ENCODE measurements at places on chromosomes 13 and 19.
A peak's percentile ranks its signal among the peaks of the same experiment; 100 is the strongest.

DNA sequence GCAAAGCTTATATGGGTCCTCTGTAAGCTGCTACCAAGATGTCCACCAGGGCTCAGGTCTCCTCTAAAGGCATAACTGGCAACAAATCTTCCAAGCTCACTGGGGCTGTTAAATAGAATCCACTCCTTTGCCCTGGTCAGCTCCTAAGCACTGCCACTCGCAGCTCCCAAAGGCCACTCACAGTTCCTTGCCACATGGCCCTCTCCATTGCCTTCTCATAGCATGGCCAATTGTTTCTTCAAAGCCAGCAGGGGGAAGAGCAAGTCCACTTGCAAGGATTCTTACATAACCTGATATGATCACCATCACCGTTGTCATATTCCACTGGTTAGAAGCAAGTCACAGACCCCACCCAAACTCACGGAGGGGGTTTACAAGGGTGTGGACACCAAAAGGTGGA lies 199.5 kb downstream of the SUCLA2 start:
- no peak for DNase-seq

DNA sequence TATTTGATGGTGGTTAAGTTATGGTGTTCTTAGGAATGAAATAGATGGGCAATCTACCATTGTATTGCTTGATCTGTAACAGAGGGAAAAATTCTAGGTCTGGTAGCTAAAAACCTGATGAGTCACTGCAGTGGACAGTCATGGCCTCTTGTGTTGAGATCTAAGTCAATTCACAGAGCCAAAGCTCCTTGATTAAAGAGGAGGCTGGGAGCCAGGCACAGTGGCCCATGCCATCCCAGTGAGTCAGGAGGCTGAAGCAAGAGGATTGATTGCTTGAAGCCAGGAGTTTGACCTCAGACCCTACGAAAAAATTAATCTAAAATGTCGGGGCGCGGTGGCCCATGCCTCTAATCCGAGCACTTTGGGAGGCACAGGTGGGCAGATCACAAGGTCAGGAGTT lies 67.1 kb upstream of the KPNA3 start:
- DNase-seq: peak; percentile 81

DNA sequence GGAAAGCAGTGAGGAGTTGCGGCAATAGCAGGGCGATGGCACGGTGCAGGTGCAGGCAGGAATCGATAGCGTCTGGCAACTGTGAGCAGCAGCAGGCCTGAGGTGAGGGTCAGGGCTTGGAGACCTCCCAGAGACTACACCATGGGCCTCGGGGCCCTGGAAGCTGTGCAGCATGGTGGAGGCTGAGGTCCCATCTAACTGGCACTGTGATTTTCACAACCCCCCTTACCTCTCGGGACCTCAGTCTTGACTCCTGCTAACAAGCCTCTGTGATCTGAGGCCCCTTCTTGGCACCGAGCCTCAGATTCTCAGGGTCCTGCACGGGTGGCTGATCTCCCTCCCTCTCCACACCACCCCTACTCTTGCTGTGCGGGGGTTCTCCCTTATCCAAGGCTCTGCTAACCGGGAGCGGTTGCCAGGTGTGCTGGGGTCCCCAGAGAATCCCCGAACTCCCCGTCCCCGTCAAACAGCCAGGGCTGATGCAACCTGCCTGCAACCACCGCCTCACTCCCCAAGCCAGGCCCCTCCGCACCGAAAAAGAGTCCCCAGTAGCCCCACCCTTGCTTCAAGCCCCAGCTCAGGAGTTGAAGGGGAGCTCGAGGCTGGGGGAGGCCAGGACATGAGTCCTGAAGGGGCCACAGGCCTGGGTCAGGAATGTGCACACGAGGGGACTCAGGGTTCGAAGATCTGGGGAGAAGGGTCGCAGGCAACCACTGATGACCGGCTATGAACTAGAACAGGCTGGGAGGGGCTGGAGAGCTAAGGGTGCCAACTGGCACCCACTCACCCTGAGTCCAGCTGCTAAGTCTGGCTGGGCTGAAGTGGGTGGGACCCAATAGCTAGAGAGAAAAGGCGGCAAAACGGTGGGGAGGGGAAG lies 4.8 kb upstream of the ATF5 start:
- no peak for DNase-seq

DNA sequence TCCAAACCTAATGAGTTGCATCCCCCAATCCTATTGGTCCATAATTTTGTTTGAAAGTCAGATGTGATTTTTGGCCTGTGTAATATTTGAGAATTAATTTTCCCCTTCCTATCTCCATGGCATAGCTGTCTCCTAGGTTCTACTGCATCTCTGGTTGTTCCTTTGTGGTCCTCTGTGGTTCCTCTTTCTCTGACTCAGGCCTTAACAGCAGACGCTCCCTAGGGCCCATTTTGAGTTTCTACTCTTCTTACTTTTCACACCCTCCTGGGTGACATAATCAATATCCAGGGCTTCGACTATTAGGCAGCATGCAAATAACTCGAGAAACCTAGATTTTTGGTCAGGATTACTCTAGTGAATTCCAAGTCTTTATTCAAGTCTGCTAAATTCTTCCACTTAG lies 160.7 kb downstream of the RFC3 start:
- no peak for DNase-seq

DNA sequence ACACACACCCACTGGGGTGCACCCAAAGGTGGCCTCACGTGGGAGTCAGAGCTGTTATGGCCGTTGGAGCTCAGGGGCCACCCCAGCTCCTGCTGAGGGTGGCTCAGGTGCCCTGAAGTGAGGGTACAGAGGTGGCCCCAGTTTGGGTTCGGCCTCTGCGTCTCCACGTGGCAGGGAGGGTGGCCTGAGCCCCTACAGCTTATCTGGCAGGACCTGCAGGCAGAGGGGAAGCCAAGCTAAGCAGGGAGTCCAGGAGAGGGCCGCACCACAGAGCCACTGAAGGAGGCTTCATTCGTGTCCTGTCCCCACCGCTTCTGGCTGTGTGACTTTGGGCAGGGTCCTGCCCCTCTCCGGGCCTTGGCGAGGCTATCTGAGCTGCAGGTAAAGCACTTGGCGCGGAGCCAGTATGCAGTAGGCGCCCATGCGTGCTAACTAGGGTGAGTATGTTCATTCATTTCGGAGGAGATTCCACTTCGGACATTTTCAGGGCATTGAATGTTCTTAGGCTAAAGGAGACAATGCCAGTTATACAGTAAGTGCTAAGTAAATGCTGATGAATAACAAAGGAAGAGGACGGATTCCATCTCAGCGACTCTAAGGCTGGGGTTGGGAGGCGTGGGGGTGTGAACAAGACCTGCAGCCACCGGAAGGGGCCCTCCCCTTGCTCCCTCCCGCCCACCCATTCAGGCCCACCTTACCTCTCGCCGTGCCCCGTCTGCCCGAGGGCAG lies 4.9 kb downstream of the REX1BD start:
- no peak for DNase-seq

- no peak for DNase-seq
Observed at GRCh38 chr13:34422956-34423355, 519.1 kb upstream of the NBEA start.

DNA sequence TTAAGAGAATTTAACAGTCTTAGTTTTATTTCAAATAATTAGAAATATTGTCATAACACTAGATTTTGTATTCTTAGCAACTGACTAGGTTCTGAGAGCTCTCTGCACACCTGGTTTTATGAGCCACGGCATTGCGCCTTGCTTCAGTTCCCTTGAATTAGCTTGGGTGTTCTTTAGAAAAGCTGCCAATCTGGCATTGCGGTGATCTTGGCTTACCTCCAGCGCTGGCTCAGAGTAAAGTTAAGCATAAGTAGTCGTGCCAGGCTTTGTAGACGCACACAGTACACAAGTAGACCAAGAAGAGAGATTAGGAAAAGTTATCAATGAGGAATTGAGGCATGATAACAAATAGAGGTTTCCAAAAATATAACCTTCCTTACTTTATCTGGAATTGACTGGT lies 45.7 kb downstream of the TPP2 start:
- DNase-seq: peak; percentile 27

- DNase-seq: no peak
Observed at GRCh38 chr19:47613165-47614020, 4.5 kb downstream of the BICRA start.

- no peak for DNase-seq
Observed at GRCh38 chr13:112569821-112570220, 18.1 kb downstream of the TUBGCP3 start.

DNA sequence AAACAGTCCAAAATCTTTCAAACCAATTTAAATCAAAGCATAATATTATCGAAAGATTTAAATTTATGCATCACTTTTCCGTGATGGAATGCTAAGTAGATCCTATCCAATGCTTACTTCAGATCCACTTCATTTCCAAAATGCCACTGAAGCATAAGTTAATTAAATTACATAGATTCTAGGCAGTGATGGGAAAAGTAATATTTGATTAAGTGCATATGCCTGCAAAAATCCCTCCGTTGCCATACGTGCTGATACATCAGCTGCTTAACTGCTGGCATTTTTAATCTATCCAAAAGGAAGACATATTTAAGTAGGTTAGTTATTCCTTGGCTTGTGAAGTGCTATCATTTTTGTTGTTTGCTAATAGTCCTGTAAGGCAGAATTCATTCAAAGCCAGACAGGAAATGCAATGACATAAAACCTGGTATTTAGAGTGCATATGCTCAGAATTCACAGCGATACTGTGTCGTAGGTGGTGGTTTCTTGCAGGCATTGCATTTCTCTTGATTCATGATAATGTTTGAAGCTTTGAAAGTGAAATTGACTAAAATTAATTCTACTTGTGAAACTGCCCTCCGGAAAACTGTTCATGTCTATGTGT lies 738.3 kb upstream of the GPC6 start:
- no peak for DNase-seq

GRCh38 chr19:46069806-46070341 lies 29.1 kb upstream of the IGFL4 start:
- peak; percentile 94 for DNase-seq

DNA sequence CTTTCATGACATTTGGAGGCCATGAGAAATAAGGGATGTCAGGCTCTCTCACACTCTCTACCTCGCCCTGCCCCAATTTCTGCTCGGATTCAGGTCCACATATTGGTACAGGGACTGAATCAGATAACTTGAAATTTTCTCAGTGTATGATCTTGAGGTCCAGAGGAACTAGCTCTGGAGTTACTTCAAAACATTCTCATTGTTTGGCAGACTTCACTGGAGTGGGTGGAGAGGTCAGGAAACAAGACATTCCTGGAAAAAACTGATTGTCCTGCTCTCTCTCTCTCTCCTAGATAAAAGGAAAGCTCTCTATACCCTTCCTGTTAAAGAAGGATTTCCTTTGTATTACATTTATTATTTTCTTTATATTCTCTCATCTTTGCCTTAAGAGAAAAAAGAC lies 428.1 kb upstream of the DACH1 start:
- DNase-seq: no peak

DNA sequence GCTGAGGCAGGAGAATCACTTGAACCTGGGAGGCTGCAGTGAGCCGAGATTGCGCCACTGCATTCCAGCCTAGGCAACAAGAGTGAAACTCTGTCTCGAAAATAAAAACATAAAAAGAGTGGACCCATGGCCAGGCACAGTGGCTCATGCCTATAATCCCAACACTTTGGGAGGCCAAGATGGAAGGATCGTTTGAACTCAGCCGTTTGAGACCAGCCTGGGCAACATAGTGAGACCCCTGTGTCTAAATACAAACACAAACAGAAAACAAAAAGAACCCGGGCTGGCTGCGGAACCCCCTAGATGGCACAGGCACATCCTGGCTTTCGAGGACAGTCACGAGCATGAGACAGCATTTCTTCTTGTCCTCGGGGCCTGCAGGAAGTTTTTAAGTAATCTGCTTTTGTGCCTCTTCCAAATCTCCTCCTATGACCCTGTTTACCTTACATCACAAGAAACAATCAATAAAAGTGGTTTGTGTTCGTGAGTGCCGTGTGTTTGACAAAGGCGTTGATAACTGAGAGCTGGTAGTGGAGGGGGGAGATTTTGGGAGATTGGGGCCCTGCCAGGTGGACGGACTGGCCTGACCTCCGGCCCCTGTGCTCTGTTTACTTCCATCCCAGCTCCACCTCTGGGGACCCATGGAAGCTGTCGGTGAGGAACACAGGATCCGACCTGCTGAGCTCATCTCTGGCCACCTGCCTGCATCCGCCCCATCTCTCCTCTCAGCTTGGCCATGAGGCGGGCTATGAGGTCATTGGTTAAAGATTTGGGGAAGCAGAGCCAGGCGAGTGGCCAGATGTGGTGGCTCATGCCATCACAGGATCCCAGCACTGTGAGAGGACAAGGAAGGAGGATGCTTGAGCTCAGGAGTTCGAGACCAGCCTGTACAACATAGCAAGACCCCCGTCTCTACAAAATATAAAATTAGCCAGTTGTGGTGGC lies 5.9 kb upstream of the GDF15 start:
- DNase-seq: peak; percentile 51

GRCh38 chr13:99203601-99204579 lies 3.2 kb downstream of the UBAC2 start:
- DNase-seq: no peak

DNA sequence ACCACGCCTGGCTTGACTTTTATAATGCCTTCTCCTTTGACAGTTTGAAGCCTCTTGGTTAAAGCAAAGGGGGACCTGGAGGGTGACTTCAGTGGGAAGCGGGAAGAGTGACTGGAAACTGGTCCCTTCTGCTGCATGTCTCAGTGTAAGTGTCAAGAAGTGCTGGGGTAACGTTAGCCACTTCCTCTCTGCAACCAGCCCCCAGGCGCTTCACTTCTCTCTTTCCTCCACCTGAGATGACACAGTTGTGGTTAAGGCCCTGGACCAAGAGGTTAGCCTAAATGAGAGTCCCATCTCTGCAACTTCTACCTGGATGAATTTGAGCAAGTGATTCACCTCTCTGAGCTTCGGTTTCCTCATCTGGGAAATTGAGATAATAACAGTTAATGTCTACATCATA lies 16.3 kb downstream of the LEUTX start:
- no peak for DNase-seq

DNA sequence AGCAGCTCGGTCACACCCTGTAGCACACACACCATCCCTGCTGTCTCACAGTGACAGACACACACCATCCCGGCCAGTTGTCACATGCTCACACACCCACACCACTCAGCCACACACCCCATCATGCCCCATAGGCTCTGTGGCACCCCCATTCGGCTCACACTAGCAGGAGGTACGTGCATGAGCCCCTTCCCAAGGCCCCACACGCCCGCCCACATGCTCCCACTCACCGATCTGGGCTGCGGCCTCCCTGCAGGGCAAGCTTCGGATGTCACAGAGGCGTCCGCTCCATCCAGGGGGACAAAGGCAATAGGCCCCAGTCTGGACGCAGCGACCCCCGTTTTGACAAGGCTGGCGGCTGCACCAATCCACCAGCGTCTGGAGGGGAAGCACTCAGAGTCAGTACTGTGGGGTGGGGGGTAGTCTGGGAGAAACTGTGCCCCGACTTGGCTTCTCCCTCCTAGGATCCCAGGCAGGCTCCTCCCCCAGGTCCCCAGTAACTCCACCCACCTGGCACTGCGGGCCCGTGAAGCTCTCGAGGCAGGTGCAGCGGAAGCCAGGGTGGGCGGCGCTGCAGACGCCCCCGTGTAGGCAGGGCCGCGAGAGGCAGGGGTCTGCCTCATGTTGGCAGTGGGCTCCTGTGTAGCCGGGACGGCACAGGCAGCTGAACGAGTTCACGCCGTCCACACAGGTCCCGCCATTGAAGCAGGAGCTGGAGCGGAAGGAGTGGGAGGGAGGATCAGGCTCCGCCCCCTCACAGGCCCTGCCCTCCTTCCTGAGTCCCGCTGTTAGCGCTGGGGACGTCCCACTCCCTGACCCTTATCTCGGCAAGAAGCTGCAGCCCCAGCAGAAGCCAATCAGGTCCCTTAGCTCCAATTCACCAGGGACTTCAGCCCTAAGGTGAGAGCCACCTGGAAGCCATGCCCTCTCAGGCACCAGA lies 20.1 kb downstream of the NOTCH3 start:
- peak; percentile 37 for DNase-seq

GRCh38 chr13:23570921-23571315 lies 706 bp downstream of the TNFRSF19 start:
- DNase-seq: no peak

GRCh38 chr19:5623397-5624017 lies 624 bp downstream of the SAFB start:
- no peak for DNase-seq
